ENCODE measurements at places on chromosomes 7 and 10.

DNA sequence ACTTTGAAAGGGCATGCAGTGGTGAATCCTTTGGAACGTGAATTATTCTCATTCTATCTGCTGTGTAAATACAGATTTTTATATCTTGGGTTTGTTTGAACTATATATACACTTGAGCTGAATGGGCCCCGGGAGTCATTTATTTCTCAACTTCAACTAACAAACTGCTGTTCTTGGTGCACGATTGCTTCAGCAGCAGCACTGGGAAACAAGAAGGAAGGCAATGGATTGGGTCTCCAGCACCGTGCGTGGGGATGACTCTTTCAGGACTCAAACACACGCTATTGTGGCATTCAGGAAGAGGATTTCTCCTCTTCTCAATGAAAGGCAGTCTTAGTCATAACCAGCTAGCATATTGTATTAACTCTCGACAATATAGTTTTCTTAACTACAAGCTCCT, 226.0 kb upstream of the NFE2L3 start:
- DNase-seq, result no peak

DNA sequence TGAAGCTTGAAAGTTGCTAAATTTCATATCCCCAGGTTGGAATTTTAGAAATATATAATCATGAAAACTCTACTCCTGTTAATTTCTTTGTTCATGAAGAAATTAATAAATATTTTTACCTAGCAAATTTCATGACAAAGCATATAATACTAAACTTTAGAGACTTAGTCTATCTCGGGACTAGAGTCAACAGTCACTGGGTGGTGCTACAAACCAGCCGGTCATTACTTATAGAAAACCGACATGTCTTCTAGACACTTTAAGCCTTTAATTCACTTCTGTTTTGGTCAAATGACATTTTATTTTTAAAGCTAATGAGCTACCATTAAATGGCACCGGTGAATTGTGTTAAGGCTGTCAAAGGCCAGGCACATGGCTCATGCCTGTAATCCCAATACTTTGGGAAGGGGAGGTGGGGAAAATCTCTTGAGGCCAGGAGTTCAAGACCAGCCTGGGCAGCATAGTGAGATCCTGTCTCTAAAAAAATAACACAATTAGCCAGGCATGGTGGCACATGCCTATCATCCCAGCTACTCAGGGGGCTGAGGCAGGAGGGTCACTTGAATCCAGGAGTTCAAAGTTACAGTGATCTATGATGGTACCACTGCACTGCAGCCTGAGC, 270.1 kb downstream of the CACNA2D1 start:
- no peak for DNase-seq

GRCh38 chr7:10076660-10077300, 896.9 kb upstream of the PHF14 start:
- no peak for DNase-seq

GRCh38 chr10:86538547-86538946, 17.0 kb upstream of the WAPL start:
- DNase-seq, result no peak

GRCh38 chr10:87500646-87501048, 4.0 kb upstream of the MINPP1 start:
- DNase-seq, result no peak

DNA sequence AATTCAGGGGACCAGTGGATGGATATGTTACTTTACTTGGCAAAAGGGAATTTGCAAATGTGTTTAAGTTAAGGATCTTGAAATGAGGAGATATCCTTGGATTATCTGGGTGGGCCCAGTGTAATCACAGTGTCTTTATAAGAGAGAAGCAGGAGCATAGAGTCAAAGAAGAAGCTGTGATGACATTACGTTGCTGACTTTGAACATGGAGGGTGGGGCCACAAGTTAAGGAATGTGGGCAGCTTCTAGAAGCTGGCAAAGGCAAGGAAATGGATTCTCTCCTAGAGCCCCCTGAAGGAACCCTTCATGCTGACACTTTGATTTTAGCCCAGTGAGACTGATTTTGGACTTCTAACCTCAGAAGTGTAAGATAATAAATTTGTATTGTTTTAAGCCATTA, 21.8 kb upstream of the SLC26A3 start:
- no peak for DNase-seq
